ENCODE measurements at places on chromosomes 4 and X.

GRCh38 chr4:54473077-54473545, 184.6 kb upstream of the KIT start:
- no peak for DNase-seq

DNA sequence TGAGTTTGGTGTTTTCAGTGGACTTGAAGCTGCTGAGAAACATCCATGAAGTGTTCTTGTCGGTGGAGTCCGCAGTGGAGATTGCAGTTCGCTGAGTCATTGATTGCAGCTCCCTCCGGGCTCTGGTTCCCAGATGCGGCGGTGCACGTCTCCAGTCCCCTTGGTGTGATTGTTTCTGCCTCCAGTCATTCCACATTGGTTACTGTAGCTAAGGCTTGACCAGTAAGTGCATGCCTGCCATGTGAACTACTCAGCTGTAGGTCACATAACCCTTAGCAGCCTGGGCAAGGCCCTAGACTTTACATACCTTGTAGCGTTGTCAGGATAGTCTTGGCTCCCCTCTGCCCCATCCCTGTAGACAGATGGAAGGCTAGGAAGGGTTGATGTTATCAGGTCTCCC, 53.8 kb upstream of the CLCN4 start:
- DNase-seq: no peak

DNA sequence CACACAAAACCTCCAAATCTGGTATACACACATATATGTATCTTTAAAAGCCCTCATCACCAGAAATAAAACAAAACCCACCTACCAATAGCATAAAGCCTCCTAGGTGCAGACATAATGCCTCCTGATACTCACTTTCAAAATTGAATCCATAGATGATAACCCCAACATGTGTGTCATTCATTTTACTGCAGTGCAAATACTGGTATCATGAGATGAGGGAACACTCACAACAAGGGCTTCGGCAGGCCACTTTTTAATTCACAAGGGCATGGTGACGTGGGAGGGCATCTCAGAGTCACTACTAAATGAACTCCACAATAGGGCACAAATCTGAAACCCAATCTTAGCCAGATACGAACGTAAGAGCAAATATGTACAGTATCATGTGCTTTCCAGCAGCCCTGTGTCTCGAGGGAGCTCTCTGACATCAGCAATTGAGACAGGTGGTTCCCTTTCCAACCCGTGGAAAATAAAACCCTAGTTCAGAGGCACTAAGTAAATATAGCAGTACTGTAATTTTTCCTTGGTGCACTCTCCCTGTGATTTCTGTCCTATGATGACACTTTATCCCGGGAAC, 14.1 kb upstream of the PPARGC1A start:
- no peak for DNase-seq

GRCh38 chr4:168797194-168797593, 212.9 kb downstream of the CBR4 start:
- no peak for DNase-seq

DNA sequence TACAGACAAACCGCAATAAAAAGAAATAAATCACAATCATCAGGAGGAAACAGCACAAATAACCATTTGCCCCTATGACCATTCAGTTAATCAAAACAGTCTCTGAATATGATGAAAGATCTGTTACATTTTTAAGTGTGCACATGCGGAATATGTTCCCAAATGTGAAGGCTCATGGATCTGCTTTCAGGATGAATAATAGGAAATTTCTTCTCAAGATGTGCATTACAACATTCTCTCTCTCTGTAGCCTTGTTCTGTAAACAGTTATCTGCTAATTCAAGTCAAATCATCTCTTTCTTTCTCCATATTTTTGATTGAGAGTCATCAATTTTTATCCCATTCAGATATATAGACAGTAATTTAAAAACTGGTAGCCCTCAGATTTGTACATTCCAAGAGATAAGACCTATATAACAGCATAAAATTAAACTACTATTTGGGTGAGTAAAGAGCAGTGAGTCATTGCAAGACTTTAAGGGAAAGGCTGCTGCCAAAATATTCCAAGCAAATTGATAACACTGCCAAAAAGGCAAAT, 433.9 kb upstream of the ATOH1 start:
- DNase-seq: no peak

GRCh38 chr4:75848891-75849290, 53.4 kb downstream of the PPEF2 start:
- DNase-seq: no peak

DNA sequence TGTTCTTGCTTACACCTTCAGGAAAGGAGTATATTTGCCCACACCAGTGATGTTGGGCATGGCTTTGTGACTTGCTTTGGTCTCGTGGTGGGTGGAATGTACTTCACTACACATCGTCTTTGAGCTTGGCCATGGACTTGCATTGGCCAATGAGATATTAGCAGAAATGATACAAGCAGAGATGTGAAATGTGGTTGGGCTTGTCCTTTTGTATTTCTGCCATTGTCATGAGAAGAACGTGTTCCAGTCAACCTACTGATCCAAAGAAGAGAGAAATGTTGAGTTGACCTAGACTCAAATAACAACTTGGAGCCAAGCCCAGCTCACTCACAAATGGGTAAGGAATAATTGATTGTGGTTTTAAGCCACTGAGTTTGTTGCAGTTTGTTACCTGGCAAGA, 138.4 kb upstream of the ARX start:
- no peak for DNase-seq

DNA sequence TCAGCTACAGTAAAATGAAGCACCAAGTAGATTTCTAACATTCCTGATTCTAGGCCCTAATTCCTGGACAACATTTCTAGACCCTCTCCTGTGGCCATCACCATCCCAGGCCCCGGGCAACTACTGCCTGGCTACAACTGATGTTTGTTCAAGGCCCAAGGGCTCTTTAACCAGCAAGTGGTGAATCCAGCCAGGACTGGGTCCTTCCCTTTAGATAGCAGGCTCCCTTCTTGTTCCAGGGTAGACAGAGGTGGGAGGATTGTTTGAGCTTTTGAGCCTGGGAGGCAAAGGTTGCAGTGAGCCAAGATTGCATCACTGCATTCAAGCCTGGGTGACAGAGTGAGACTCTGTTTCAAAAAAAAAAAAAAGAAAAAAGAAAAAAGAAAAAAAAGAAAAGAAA, 12.7 kb upstream of the AADAT start:
- no peak for DNase-seq

- peak; percentile 33 for DNase-seq
Measured at GRCh38 chr4:47668810-47669408, 169.0 kb downstream of the CORIN start.

DNA sequence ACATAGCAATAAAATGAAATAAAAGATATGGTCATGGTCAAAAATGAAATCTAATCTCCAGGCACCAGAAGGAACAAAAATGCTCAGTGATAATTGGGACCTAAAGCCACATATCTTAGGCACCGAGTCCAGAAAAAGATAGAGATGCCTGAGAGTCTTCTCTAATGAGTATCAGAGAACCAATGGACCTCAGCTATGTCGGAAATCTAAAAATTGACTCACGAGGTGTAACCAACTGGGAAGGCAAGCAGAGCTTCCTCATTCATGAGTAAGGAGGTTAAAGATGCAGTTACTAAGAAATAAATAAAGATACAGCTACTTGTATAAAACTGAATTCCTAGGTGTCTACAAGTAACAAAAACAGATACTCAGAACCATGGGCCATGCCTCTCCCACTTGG, 72.1 kb downstream of the KLHL34 start:
- no peak for DNase-seq

Measured in head of caudate nucleus (tissue), 42 donors.